Activated CD4-positive, CD25-positive, alpha-beta regulatory T cell treated with anti-CD3 and anti-CD28 coated beads, Interleukin-2, amount 50 U/mL, for 16 hours (primary cell): ENCODE measurements at places on chromosomes 5 and 9.

GRCh38 chr5:175710326-175710725, 52.5 kb downstream of the HRH2 start:
- no peak for DNase-seq

DNA sequence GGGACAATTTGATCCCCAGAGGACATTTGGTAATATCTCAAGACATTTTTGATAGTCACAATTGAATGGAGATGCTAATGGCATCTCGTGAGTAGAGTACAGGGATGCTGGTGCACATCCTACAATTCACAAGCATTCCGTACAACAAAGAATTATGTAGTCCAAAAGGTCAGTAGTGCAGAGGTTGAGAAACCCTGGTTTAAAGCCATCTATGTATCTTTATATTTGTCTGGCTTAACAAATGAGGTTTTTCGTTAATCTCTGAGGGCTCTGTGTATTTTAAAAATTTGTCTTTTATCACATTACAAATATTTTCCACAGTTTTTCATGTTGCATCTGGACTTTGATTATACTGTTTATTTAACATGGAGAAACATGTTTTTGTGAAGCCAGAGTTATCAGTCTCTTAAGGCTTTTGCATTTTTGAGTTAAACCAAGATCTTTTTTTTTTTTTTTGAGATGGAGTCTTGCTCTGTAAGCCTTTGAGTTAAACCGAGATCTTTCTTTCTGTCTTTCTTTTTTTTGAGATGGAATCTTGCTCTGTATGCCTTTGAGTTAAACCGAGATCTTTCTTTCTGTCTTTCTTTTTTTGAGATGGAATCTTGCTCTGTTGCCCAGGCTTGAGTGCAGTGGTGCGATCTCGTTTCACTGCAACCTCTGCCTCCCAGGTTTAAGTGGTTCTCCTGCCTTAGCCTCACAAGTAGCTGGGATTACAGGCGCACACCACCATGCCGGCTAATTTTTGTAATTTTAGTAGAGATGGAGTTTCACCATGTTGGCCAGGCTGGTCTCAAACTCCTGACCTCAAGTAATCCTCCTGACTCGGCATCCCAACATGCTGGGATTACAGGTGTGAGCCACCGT, 2.8 kb downstream of the HSDL2 start:
- no peak for DNase-seq

- DNase-seq = no peak
Measured at GRCh38 chr5:76684756-76685519, 31.0 kb upstream of the F2R start.

DNA sequence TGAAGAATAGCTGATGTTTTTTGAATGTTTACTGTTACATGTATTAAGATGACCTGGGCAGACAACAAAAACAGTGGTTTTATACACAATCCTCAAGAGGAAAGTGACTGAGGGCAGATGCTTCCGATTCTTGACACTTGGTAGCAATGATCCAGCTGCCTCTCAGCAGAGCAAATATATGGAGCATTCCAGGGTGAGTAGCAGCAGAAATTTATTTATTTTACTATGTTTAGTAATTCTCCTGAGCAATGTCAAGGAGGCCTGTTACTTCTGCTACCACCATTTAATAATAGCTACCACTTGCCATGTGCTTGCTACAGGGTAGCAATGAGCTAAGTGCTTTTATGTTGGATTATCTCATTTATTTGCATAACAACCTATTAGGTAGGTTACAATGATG, 69.1 kb upstream of the NR3C1 start:
- no peak for DNase-seq

DNA sequence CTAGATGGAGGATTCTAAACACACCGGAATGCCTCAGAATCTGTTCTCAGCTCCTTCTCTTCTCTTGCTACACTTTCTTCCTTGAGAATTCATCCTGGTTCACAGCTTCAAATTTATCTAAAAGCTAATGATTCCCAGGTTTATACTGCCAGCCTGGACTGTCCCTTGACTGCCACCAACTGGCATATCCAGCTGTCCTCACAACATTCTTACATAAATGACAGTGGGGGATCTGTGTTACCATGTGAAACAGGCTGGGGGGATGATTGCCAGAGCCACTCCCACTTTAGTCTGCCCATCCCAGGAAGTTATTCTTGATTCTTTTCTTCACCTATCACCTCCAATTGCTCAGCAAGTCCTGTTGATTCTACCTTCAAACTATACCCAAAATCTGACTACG, 27.2 kb upstream of the ZFR start:
- DNase-seq = no peak
